ENCODE measurements at places on chromosomes 4 and X.

DNA sequence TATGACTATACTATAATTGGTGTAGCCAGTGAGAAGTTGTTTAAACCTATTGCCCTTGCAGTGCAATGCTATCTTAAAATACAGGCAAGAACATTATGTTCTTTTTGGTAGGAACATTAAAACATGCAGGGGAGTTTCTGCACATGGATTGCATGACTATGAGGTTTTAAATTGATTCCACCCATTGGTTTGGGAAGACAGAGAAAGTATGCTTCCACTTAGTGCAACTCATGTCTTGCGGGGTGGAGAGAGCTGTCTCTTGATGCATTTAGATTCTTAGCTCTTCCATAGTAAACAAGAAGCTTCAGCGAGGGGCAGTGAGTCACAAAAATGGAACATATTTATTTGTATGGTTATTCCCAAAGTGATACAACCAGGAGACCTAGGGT, 39.5 kb upstream of the RASL11B start:
- DNase-seq, result no peak

- no peak for DNase-seq
Observed at GRCh38 chrX:102975016-102975415, 37.9 kb downstream of the RAB40AL start.

DNA sequence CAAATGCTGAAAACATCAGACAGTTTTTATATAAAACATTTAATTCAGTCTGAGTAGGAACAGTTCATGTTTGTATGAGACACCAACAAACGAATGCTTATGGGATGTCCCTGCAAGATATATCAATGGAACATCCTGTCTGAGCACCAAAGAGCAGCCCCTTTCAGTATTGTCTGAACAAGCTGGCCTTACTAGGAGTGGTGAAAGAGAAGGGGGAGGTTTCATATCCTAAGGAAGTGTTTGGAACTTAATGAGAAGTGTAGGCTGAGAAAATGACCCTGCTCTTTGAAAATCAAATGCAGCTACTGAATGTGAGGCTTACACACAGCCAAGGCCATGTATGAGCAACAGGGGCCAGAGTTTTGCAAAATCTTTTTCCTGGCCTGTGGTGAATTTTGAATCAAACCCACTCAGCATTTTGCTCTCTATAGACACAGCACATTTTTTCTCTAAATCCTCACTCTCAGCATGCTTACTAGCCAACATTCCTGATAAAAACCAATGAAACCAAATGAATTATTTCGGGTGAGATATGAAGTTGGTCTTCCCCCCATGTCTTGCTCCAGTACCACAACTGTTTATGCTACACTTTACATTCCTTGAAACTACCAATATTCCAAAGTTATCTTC, 119.4 kb downstream of the LUZP4 start:
- DNase-seq, result no peak

DNA sequence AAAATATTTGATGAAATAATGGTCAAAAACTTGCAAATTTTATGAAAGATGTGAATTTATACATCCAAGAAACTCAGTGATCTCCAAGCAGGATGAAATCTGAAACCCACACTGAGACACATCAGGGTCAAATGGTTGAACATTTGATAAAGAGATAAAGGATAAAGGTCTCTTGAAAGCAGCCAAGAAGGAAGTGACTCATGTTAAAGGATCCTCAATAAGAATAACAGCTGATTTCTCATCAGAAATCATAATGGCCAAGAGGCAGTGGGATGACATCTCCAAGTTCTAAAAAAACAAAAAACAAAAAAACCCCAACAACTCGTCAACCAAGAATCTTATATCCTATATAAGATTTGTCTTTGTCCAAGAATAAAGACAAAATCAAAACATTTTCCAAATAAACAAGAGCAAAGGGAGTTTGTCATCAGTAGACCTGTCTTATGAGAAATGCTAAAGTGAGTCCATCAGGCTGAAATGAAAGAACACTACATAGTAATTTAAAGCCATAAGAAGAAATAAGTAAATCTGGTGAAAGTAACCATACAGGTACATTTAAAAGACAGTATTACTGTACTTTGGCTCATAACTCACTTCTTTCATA, 121.7 kb downstream of the PDS5A start:
- no peak for DNase-seq

DNA sequence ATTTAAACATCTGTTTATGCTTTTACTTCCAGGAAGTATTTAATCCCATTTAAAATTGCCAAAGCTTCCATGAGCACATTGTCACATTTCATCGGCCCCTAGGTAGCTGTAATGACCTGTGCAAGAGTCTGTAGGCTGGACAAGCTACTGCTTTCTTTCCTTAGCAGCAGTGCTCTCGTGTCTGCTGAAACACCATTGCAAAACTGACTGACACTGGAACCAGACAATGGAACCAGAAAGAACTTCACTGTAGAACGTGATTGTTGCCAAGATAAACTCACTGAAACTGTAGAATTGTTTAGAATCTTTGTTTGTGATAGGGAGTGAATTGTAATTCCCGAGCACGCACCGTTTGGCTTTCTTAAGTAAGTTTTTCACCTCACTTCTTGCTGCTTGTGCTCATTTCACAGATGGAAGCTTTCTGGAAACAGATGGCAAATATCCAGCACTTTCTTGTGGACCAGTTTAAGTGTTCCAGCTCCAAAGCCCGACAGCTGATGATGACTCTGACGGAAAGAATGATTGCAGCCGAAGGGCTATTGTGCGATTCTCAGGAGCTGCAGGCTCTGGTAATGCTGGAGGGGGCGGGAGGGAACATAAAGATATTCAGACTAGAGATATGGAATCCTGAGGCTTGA, 36.9 kb downstream of the EVC start:
- DNase-seq, result no peak

DNA sequence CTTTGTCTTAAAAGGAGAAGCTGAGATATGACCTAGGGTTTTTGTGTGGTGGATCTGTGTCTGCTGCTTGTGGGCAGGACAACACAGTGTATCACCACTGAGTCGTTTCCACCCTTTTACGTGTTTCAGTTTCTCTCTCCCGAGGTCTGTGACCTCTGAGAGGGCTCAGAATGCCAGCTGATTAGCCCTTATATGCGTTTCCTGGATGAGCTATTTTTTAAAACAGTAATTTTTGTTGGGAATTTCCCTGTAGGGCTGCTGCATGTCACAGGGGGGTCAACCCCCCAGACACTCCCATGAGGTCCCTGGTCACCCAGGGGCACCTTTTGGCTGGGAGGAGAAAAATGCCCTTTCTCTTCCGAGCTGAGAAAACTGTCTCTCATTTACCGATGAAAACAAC, 170.4 kb upstream of the CASK start:
- DNase-seq, result no peak

- no peak for DNase-seq
Observed at GRCh38 chr4:121237069-121237399, 72.9 kb upstream of the TNIP3 start.

GRCh38 chr4:107863850-107864371, 39.2 kb downstream of the SGMS2 start:
- peak; percentile 64 for DNase-seq

DNA sequence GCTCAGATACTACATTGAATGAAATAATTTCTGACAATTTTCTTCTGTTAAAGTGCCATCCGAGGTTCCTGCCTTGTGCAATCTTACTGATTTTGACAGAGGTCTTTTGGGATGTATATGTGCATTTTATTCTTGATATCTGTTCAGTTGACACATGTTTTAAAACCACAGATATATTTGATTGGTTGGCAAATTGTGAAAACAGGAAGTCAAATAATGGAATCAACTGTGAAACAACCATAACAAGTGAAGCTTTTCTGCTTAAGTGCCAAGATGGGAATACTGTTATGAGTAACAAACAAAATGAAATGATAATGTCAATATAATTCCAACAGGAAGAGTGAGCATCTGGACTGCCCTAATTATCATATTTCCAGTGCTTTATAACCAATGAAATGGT, 84.9 kb upstream of the TET2 start:
- peak; percentile 11 for DNase-seq

DNA sequence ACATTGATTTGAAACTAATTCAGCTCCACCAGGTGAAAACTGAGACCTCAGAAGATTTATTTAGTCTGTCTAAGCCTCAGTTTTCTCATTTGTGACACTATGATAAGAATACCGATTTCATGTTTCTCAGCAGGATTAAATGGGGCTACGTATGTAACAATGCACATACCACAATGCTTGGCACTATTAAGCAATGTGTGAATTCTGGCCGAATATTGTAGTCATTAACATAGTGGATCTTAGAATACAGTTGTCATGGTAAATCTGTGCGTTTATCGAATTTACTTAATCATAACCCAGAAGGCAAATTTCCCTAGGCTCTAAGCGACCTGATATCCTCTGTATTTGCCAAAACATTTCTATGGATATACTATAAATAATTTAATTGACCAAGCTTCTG, 69.1 kb downstream of the TMA16 start:
- DNase-seq, result no peak

DNA sequence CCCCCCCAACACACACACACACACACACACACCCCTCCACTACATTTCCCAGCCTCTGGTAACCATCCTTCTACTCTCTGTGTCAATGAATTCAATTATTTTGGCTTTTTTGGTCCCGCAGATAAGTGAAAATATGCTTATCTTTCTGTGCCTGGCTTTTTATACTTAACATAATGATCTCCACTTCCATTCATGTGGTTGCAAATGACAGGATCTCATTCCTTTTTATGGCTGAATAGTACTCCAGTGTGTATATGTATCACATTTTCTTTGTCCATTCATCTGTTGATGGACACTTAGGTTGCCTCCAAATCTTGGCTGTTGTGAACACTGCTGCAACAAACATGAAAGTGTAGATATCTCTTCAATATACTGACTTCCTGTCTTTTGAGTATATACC, 59.8 kb downstream of the PDLIM5 start:
- no peak for DNase-seq

GRCh38 chr4:106034751-106035150, 139.5 kb downstream of the NPNT start:
- no peak for DNase-seq

GRCh38 chr4:16550531-16550930, 324.3 kb upstream of the TAPT1 start:
- no peak for DNase-seq

DNA sequence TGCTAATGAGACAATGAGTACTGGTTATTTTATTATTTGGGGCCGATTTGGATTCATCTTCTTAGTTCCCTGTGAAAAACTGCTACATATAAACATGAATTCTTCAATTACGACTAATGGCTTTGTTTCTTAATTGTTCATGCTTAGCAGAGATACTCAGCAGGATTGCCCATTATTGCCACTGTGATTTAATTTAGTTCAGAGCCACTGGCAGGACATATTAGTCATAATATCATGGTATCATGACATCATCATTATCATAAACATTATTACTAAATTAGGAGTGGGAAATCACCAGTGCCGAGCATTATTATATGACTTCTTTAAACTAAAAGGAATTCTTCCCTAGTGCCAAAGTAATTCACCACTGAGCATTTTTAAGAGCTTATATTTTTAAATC, 201.4 kb downstream of the SPOCK3 start:
- no peak for DNase-seq

DNA sequence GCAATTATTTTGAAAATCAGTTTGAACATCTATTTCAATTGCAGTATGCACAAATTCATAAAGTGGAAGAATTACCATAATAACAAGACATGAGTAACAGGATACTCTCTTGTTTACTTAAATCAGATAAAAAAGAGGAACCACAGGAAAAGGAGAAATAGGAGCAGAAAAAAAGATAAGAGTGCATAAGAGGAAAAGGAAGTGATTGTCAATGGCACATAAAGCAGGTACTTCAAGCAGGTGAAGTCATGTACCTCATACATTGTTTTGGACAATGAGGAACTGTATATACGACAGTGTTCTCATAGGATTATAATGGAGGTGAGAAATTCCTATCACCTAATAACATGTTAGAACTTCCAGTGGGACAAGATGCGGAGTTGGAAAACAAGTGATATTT, 334.5 kb upstream of the PCDH7 start:
- DNase-seq, result no peak

DNA sequence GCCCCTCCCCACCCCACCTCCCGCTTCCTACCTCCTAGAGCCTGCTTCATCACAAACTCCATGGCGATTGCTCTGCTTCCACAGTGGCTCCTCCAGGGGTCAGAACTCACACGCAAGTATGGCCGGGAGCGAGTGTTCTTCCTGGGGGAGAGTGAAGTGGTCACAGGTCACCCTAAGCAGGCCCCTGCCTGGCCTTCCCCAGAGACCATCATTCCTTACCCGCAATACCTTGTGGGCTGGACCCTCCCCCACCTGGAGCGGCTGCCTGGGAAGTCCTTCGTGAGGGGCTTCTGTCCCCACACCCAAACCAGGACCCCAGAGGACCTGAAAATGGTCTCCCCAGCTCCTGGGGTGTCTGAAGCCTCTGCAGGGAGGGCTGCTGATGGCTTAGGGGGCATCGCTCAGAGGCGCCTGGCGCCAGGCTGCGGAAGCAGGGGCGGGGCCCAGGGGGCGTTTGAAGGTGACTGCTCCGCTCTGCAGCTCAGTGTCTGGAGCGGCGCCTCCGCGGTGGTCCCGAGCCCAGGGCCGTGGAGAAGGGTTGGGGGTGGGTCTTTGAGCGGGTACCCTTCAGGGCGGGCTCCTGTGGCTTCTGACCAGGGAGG, 1.4 kb downstream of the CPLX1 start:
- no peak for DNase-seq

DNA sequence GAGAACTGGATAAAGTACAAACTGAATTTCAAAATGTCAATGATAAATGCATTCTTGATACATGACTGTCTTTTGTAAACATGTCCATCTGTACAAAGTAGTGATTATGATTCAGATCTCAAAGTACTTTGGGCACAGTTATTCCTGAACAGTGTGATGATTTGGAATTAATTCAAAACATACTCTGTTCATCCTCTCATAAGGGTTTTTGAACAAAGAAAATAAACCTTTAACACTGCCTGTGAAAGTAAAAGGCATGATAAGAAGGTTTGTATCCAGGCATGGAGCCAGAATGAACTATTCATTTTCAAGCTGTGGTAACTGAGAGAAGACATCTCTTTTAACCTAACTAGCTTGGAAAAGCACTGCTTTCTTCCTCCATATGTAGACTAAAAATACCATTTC, 883 bp upstream of the KLHL4 start:
- no peak for DNase-seq

GRCh38 chr4:71827826-71828225, 43.9 kb upstream of the GC start:
- no peak for DNase-seq

GRCh38 chrX:111507933-111508332, 3.5 kb upstream of the SERTM2 start:
- DNase-seq, result no peak

- DNase-seq, result no peak
Observed at GRCh38 chr4:151854731-151855130, 93.9 kb upstream of the GATB start.

DNA sequence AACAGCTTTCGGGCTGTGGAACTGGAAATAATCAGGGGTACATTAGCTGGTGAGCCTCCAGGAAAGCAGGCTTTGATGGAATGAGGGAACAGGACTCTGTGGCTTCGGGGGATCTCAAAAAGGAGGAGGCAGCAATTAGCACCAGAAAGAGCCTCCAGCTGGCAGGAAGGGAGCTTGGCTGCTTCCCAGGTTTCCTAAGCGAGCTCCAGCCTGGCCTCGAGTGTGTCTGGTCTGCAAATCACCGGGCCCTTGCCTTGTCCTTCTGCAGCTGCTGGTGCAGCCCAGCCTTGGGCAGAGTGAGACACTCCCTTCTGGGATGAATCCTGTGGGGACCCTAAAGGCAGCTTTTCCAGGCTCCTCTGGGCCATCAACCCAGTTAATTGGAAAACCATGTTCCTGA, 10.7 kb upstream of the PDHA1 start:
- DNase-seq, result no peak

All from NCI-H2029 (cell line).